ENCODE measurements at places on chromosomes 5 and 9. TPM values are rescaled to one million over a fixed set of nuclear protein-coding genes. Genes with fewer than 3 reads are reported as not detected.

The SHOC1 gene
- total RNA-seq = not detected

The FYB1 gene
- 168 TPM for total RNA-seq

The ATP10B gene
- not detected for total RNA-seq

The ACER2 gene
- 1.2 TPM for total RNA-seq

The CNTNAP3B gene
- not detected for total RNA-seq

The TIGD6 gene
- total RNA-seq = 3.0 TPM

The KIAA0825 gene
- 0.16 TPM for total RNA-seq

The SGCD gene
- not detected for total RNA-seq

The MCIDAS gene
- total RNA-seq = 0.18 TPM

The FBXL7 gene
- total RNA-seq = not detected

- no peak for DNase-seq
Measured at GRCh38 chr5:169666365-169666764, 29.3 kb downstream of the DOCK2 start.

- DNase-seq = no peak
Measured at GRCh38 chr5:122774519-122774860, 390 bp upstream of the SNX2 start.

- no peak for DNase-seq
Measured at GRCh38 chr9:13898957-13899356, 415.0 kb downstream of the NFIB start.

DNA sequence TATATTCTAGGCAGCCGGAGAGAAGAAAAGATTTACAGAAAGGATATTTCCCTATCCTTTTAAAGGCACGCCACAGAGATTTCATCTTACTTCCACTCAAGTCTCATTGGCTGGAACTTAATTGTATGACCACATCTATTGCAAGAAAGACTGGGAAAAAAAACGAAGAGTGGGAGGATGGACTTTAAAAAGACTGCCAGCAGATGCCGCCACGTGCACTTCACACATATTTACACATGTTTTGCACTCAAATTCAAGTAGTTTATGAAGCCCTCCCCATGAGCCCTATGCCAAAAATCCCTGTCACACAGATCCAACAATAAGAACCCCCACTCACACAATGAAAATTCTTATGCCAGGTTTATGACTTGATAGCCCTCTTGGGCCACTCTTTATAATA, 138.5 kb upstream of the TYRP1 start:
- no peak for DNase-seq

DNA sequence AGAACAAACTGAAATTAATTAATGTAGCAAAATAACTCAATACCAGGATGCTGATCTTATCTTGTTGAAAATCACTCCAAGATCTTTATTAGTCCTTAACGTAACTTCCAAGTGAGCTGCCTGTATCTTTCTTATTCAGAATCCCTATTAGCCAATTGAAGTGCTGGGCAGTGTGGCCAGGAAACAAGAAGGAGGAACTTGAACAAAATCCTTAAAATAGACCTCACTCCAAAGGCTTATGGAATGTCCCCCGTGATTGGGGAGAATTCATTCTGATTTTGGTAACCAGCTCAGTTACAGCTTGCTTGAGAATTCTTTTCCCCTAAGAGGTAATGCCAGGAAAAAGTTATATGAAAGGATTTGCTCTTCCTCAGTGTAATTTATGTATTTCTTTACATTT, 171.0 kb downstream of the DEPDC1B start:
- no peak for DNase-seq

GRCh38 chr5:2024986-2025721, 142.4 kb upstream of the IRX4 start:
- no peak for DNase-seq

DNA sequence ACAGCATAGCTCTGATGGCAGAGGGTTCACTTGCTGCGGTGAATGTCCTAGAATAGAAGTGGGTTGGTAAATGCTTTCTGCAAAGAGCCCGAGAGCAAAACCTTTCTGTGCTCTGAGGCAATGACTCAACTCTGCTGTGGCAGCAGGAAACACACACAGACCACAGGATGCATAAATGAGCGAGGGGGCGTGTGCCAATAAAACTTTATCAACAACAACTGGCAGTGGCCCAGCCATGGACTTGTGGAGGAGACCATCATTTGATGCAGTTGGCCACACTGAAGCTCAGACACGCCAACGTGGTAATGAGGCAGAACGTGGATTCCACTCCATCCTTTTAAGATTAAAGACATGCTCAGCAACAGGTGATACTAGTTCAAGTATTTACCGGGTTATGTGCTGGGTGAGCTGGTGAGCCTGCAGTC, 6.8 kb downstream of the MRPL36 start:
- peak; percentile 76 for DNase-seq

GRCh38 chr5:127804886-127805426, 101.8 kb downstream of the CCDC192 start:
- DNase-seq = no peak

- DNase-seq = no peak
Measured at GRCh38 chr5:1793966-1794900, 5.4 kb downstream of the MRPL36 start.

DNA sequence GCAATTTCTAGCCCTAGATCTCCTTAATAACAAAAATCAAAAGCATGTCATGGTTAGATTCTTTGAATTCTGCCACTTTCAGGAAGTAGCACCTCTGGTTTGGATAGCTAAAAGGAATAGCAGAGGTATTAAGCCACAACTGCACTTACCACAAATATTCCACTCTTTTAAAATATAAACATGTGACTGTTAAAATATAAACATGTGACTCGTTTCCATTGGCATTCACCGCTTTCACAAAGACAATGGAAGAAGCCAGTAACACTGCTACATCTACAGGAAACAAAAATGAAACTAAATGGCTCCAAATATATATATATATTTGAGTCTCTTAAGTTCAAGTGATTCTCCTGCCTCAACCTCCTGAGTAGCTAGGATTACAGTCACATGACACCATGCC, 222.9 kb downstream of the ARL15 start:
- DNase-seq = no peak

GRCh38 chr9:116658265-116658664, 28.8 kb upstream of the TRIM32 start:
- DNase-seq = no peak

DNA sequence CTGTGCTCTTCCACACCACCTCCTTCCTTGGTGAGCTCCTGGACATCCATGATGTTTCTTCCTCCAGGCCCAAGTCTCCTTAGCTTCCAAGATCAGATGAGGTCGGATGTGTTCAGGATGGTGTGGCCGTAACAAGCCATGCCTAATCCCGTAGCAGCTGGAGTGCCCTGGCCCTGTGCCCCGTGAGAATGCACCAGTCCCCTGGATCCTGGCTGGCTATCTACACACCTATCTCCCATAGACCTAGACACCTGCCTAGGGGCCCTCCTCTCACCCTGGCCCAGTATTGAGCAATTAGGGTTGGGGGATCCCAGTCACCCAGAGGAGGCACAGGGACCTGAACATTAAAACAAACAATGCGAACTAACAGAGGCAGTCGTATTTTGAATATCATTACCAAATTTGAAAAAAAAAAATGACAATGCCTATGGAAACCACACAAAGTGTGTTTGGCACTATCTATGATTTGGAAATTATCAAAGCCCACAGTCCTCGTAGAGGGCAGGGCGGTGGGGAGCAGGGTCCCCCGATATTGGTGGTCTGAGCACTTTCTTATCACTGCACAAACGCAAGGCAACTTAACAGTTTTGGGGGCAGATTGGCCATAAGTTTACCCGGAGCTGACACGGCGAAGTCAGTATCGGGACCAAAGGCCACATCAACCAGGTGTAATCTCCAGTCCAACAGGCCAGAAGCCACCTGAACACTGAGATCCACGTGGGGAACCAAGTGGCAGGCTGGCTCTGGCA, 13.2 kb downstream of the ENG start:
- DNase-seq = no peak

GRCh38 chr5:177128551-177128981, 5.0 kb upstream of the NSD1 start:
- DNase-seq = no peak

GRCh38 chr5:133664422-133664821, 52.1 kb upstream of the FSTL4 start:
- DNase-seq = no peak

DNA sequence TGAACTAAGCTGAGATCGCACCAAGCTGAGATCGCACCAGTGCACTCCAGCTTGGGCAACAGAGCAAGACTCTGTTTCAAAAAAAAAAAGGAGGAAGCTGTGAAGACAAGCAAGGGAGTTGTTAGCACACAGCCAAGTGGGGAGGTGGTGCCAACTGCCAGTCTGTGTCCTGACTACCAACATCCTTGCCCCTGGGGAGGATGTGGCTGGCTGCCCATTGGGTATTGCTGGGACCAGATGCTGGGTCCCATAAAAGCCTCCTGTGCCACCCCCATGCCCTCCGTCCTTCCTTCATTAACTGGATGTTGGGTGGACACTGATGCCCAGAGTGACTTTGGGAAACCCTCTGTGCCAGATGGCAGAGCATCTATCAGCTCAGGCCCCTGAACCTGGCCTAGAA, 157.1 kb upstream of the COL5A1 start:
- DNase-seq = no peak

All from activated naive CD4-positive, alpha-beta T cell treated with anti-CD3 and anti-CD28 coated beads, Interleukin-2, amount 50 U/mL, for 72 hours (primary cell).